ENCODE measurements at places on chromosomes 13 and 19. TPM values are rescaled to one million over a fixed set of nuclear protein-coding genes. Genes with fewer than 3 reads are reported as not detected.

The ERICH6B gene
- not detected for total RNA-seq

The POU2F2 gene
- 3.4 TPM for total RNA-seq

The KCTD15 gene
- 41.7 TPM for total RNA-seq

The CGB5 gene
- not detected for total RNA-seq

The INSR gene
- total RNA-seq = 51.2 TPM

DNA sequence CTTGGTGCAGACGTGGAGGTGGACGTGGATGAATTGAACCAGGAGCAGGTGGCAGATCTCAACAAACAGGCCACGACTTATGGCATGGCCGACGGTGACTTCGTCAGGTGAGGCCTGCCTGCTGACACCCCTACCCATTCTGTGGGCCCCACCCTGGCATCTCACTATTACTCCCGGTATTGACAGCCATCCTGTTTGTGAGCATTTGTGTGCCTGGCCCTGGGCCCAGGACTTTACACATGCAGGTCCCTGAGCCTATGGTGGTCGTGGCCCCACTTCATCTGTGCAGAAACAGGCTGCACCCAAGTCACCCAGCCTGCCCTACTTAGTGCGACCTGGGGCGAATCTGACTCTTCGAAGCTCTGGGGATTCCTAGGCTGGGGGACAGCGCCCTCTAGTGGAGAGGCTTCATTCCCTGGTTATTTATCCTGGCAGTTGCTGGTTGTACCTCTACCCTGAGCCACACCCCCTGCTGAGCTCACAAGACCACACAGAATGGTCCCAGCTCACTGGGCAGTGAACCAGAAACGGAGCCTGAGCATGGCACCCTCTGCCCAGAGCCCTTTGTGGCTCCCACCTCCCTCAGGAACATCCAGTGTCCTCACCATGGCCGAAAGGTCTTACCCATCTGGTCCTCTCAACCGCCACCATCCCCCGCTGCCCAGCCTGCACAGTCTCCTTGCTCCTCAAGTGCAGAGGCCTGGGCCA lies 16.9 kb downstream of the ZNF296 start:
- DNase-seq = peak; percentile 79

- no peak for DNase-seq
Measured at GRCh38 chr19:33469171-33470039, 52.2 kb downstream of the PEPD start.

DNA sequence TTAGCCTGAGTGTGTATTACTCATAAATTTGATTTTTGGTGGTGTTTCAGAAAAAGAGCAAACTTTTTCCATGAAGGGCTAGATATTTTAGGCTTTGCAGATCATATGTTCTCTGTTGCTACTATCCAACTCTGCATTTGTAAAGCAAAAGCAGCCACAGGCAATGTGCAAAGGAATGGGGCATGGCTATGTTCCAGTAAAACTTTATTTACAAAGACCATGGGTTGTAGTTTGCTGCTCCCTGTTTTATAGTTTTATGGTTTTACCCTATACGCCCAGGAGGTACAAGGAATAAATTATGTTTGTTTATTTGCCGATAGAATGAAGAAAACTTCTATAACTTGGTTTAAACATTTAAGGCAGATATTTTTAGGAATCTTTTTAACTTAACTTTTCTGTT lies 23.6 kb downstream of the IFT88 start:
- DNase-seq = no peak

Data from prostate gland (tissue), 2 donors.